Activated T-cell treated with anti-CD3 and anti-CD28 coated beads for 1 hour (primary cell): ENCODE measurements at places on chromosomes 12 and 14.

- DNase-seq: no peak
Observed at GRCh38 chr14:71169861-71170260, 262.6 kb downstream of the PCNX1 start.

DNA sequence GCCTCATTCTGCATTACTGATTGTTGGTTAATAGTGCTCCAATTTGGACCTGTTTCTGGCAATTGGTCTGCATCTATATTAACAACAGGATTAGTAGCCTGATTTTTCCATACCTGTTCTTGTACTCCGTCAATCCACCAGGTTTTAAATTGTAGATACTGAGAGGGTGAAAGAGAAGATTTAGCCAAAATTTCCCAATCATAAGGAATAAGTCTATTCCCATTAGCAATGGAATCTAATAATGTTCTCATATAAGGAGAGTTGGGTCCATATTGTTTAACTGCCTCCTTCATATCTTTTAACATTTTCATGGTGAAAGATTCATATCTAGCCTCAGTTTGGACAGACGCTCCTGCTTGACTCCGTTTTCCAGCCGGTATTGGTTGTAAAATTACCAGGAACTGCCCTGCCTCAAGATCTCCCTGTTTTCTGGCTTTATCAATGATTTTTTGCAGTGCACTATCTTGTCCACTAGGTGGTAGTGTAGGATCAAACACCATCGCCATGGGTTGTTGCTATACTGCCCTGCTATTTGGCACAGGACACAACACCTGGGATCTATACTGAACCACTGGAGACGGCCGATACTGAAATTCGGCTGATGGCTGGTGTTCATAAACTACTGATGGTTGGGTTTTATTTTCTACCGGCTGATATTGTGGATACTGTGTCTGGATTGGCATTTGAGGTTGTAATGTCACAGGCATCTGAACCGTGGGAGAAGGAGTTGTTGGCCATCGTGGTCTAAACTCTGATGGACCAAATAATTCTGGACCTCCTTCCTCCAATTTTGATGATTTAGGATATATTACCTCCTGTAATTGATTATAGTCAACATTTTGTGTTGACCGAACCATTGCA, 25.2 kb downstream of the DHRS4L2 start:
- no peak for DNase-seq

DNA sequence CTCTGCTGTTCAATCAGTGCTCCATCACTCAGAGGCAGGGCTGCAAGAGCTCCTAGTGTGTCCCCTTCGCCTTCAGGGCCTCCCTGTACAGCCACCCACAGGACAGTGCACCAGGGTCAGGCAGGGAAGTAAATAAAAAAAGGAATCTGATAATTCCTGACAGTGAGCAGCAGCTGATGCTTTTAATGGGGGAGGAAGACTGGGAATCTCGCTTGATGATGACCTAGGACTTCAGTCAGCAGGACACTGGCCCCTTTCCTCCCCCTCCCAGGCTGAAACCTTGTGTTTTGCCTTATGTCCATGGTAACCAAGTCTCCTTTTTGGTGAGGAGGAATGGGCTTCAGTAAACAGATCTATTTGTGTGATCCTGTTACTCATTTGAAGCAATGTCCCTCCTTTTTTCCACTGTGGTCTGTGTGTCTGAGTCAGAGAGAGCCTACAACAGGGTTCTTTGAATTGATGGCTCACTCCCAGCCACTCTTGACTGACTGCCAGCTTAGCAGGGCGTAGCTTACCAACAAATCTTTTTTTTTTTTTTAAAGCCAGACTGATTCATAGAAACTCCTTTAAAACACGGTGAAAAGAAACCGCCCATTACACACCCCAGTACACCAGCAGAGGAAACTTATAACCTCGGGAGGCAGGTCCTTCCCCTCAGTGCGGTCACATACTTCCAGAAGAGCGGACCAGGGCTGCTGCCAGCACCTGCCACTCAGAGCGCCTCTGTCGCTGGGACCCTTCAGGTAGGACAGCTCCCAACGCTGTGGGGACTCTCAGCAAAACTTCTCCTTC, at the start of gene EMP1:
TSS of gene EMP1 (plus strand) at position 597 of the 792 bp plus-strand sequence. CDS start 14,785 bp downstream, outside the sequence.
- DNase-seq: peak; percentile 57

DNA sequence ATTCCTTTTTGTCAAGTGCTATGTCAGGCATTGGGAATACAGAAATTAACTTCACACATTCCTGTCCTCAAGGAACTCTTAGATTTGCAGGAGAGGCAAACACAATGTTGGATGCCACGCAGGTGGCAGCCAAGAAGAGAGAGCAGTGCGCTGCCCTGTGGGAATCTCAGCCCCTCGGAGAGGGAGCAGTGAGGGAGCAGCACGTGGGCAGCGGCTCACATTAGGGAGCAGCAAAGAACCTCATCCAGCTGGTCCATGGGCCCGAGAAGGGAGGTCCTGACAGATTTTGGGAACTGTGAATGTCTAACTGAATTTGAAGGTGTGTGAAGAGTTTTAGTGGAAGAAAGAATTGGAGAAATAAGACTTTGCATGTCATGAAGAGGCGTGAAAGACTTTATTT, 47.2 kb upstream of the EVL start:
- DNase-seq: no peak

- DNase-seq: no peak
Observed at GRCh38 chr12:32533971-32534590, 134.7 kb downstream of the FGD4 start.

GRCh38 chr14:34933301-34933700, 49.5 kb upstream of the SRP54 start:
- no peak for DNase-seq

GRCh38 chr14:103122585-103122946, 695 bp upstream of the TNFAIP2 start:
- no peak for DNase-seq

- DNase-seq: no peak
Observed at GRCh38 chr14:37197421-37198272, at the start of gene MIPOL1. Gene MIPOL1 (plus strand): TSS chr14:37197937. CDS start chr14:37247889, 49,952 bp downstream.

DNA sequence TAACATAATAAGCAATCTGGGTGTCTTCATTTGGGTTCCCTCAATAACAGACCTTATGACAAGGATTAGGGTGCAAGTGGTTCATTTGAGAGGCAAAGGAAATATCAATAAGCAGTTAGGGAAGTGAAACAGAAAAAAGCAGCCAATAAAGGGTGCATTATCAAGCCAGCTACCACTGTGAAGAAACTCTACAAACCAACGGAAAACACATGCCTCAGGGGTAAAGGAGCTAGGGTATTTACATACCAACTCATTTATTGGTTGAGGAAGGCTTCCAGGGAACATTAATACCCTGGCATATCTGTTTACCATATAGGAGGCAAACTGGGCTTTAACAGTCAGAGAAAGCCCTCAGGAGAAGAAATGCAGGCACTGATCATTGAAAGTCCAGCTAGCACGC, 22.7 kb upstream of the IFNG-AS1 start:
- no peak for DNase-seq

DNA sequence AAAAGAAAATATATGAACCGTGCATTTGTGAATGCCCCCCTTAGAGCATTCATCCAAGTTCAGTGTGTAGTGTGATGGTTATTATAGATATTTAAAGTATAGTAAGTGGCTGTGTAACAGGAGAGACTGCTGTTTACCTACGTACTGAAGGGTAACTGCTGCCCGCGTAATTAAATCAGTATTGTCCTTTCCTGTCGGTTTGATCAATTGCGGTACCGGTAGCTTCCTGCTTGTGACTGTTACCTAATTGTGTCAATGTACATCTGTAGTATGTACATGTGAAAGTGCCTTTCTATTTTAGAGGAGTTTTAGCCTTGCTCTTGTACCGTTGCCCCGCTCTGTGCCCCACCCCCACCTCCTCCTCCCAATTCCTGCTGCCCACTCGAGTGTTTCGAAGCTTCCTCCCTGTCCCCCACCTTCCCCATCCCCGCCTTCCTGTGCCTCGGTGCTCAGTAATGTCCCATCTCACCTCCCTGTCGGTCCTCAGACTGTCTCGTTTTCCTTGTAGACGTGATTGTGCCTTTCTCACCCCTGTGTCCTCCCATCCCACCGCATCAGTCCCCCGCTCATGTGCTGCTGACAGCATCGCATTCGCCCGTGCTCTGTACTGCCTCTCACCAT, 75.0 kb downstream of the KICS2 start:
- no peak for DNase-seq

GRCh38 chr14:71539650-71540285, 392.5 kb upstream of the RGS6 start:
- no peak for DNase-seq

DNA sequence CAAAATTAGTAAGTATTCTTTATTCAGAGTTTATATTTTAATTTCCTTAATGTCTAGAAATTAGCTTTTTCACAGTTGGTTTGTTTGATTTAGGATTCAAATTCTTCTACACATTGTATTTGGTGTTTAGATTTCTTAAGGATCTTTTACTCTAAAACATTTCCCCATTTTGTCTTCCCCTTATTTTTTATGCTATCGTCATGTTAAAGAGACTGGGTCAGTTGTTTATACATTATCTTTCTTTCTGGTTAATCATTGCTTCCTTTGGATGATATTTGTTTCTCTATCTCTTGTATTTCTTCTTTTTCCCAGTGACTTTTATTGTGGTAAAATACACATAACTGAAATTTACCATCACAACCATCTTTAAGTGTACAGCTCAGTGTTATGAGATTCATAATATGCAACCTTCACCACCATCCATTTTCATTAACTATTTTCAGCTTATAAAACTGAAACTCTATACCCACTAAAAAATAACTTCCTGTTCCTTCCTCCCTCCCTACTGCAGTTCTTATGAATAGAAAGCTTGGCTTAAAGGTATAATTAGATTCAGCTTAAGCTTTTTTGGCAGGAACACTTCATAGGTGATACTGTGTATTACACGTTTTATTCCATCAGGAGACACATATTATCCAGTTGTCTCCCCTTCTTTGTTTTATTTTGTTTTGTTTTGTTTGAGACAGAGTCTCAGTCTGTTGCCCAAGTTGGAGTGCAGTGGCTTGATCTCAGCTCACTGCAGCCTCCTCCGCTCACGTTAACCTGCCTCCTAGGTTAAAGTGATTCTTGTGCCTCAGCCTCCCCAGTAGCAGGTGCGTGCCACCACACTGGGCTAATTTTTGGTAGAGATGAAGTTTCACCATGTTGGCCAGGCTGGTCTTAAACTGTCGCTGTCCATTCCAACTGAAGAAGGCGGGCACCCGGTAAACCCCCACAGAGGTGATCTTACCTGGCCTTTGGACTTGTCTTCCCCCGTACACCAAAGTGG, 45.0 kb downstream of the NOPCHAP1 start:
- DNase-seq: no peak

DNA sequence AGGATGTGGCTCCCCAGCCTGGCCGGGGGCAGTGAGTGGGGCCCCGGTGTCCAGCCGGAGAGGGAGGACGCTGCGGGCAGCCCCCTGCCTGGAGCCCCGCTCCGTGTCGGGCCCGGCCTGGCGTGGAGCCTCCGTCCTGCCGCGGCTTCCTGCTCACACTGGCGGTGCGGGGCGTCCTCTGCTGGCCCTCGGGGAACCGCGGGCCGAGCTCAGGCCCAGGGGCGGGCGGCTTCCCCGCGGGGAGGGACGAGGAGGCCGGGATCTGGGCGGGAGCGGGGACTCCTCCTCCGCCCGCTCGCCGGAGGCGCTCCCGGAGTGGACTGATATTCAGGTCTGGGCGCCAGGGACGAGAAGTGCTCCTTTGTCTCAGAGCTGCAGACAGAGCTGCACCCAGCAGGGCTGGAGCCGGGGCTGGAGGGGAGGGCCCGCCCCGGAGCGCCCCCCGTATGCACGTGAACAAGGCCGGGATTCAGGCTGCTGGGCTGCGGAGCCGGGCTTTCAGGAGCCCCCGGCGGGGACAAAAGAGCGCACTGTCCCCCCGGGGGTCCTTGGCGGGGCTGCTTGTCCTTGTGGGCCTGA, 2.2 kb downstream of the MMP17 start:
- no peak for DNase-seq

GRCh38 chr12:65597527-65597926, 226.8 kb upstream of the HMGA2 start:
- no peak for DNase-seq
